Amygdala (tissue), 56 donors: ENCODE measurements at places on chromosomes 16 and 17.
A peak's percentile ranks its signal among the peaks of the same experiment; 100 is the strongest.

DNA sequence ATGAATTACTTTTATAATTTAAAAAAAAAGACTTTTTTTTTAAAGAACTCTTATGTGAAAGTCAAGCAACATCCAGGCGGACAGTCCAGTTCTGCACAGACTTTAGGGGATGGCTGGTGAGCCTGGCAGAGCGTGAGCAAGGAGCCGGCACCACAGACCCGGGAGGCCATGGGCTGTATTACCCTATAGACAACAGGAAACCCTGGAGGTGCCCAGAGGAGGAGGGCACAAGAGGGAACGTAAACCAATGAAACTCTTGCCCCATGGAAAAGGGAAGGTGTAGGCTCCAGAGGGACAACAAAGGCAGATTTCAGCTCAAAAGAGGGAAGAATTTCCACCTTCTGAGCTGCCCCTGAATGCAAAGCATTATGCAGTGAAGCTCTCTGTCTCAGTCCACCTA, 25.5 kb upstream of the RPH3AL start:
- no peak for DNase-seq

DNA sequence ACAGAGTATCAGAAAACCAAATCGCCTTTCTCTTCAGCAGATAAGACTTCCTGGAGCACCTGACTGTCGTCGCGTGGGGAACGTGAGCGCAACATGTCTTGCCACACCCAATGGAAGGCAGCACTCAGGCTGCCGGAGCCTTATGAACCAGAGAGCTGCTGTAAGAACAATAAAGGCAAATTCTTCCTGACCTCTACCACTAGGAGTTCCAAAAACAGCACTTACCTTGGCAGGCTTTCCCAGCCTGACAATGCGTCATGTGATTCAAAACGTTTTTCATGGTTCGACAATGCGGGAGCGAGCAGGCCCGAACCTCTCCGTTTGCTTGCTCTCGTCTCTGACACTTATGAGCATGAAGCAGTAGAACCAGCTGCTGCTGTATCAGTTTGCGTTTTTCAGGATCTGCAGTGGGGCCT, 75.8 kb upstream of the TRAP1 start:
- no peak for DNase-seq

GRCh38 chr16:12793120-12793864, 10.4 kb downstream of the CPPED1 start:
- DNase-seq: no peak

DNA sequence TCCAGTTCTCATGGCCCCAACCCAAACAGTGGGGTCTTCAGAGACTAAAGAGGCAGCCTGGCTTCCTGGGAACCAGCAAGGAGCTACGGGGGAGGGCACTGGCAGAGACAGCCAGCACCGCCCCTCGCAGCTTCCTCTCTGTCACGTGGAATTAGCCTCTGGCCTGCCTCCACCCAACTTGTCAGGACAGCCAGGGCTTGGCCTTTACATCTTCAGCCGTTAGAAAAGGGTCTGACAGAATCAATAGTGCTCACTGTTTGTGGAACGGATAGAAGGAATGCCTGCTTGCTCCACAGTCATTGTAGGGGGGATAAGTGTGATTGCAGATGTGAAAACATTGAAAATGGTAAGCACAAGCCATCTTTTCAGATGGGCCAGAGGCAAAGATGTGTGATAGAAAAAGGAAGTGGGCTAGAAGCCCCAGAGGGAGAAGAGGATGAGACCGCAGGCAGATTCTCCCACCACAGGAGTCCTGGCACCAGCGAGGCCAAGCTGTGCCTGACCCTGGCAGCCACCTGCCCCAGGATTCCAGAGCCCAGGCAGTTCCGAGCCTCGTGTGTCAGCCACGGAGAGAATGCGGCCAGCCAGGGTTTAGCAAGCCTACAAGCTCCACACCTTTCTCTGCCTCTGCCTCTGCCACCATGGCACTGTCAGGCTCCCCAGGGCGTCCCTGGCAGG, 18.6 kb downstream of the GRIN2C start:
- peak; percentile 48 for DNase-seq

DNA sequence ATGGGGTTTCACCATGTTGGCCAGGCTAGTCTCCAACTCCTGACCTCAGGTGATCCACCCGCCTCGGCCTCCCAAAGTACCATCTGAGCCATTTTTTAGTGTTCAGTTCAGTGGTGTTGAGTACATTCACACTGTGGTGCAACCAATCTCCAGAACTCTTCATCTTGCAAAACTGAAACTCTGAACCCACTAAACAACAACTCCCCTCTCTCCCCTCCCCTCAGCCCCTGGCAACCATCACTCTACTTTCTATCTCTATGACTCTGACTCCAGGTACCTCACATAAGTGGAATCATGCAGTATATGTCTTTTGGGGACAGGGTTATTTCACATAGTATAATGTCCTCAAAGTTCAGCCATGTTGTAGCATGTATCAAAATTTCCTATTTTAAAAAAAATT, 18.7 kb upstream of the MAPK3 start:
- no peak for DNase-seq

DNA sequence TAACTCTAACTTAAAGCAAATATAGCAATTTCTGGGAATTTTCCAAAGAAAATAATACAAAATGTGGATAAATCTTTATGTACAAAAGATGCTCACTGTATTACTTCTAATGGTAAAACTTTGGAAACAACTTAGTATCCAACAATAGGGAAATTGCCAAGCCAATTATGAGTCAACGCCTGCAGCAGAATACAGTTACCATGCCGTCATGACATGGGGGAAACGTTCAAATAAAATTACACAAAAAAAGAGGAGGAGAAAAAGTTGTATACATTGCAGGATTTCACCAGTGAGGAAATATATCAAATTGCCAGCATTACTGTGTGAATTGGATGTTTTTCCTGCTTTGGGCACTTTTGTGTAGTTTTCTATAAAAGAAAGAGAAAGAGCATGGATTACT, 469.6 kb downstream of the SOX9 start:
- no peak for DNase-seq

DNA sequence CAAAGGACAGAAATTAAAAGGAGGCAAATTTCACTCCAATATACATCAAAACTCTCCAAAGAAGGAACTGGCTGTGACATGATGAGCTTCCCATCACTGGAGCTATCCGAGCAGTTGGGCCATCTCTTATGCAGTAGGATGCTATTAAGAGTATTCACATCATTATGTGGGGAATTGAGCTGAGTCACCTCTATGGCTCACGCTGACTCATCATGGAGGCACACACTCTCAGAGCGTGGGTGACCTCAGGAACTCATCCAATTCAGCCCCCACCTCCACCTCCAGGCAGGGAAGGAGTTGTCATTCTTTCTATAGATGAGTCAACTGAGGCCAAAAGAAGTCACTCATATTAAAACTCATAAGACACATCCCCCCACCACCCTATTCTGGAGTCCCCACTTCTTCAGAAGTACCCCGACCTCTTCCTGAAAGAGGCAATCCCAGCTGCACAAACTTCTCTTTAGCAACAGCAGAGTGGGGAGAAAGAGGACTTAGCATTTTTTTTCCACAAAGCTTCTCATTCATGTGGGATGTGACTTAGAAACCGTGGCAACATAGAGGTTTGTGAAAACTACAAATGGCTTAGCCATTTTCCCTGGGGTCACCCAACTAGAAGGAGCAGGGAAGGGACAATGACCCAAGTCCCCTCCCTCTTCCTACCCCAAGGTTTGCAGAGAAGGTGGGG, 32.5 kb downstream of the ABCC12 start:
- peak; percentile 45 for DNase-seq

DNA sequence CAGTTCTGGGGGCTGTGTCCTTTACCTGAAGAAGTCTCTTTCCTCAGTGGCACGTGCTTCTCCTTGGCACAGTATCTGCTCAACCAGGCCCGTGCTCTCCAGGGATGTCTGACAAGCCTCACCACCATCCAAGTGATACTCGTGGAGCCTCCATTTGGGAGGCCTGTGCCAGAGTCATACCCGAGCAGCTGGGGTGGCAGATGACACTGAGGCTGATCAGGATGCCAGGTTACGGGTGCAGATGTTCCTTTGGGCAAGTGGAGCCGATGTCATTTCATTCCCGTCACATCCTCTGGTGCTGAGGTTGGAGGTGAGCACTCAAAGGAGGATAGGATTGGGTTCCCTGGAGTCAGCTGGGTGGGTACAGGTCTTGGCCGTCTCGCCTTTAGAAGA, 87.2 kb downstream of the KSR1 start:
- no peak for DNase-seq

DNA sequence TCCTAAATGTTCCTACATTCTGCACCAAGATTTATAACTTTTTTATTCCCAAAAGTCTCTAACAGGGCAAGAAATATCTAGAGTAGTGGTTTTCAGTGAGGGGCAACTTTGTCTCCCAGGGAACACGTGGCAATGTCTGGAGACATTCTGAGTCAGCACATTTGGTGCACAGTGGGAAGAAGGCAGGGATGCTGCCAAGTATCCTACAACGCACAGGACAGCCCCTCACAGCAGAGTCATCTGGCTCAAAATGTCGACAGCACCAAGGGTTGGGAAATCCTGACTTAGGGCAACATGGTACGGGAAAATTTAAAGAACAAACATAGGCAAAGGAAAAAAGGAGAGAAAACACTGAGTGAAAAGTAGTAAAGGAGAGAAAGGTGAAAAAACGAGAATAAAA, 61.8 kb downstream of the SMG6 start:
- DNase-seq: no peak

GRCh38 chr16:69003500-69003899, 102.0 kb upstream of the HAS3 start:
- no peak for DNase-seq

- no peak for DNase-seq
Observed at GRCh38 chr17:62816282-62816839, 8.2 kb upstream of the MARCHF10 start.

DNA sequence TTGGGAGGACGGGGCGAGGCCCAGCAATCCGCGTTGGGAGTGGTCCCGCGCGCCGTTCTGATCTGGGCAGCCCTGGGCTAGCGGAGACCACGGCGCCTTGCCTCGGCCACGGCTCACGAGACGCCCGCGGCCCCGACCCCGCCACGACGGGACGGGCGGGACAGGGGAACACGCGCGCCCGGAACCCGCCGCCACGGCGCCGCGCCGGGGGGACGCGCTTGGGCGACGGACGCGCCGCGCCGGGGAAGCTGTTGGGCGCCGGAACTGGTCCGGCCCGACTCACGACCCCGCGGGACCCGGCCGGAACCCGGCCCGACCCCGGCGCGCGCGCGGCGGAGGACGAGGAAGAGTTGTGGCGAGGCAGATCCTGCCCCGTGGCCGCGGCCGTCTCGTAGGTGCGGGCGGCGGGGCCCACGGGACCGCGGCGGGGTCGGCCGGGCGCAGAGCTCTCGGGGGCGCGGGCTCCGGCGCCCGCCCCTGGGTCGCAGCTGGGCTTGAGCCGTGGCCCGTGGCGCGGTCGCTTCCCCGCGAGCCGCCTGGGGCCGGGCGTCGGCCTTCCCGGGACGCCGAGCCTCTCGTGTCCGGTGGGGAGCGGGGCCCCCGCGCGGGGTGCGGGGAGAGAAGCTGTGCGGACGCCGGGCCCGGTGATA, at the start of gene ACSF3:
Gene ACSF3, plus strand, starts transcription at position 251 of the 650 bp plus-strand sequence. CDS start 6,830 bp downstream, outside the sequence.
- no peak for DNase-seq

- DNase-seq: no peak
Observed at GRCh38 chr17:74866198-74866835, 6.5 kb downstream of the FDXR start.

DNA sequence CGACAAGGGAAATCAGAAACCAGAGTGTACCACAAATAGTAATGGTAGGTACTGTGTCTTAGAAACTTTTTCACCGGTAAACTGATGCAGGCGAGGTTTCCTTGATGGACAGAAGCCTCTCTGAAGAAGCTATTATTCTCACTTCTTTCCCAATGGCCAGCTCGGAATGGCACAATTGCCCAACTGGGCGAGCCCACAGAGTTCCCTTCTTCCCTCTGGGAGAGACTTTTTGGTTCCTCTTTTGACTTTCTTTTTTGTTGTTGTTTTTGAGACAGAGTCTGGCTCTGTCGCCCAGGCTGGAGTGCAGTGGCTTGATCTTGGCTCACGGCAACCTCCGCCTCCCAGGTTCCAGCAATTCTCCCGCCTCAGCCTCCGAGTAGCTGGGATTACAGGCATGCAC, 16.9 kb downstream of the SLC43A2 start:
- no peak for DNase-seq

GRCh38 chr16:88458039-88458772, 5.1 kb downstream of the ZFPM1 start:
- DNase-seq: no peak

DNA sequence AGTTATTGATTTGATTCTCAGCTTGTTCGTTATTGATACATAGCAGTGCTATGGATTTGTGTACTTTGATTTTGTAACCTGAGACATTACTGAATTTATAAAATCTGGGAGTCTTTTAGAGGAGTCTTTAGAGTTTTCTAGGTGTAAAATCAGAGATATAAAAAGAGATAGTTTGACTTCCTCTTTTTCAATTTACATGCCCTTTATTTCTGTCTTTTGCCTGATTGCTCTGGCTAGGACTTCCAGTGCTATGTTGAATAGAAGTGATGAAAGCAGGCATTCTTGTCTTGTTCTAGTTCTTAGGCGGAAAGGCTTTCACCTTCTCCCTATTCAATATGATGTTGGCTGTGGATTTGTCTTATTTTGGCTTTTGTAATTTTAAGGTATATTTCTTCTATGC, 106.2 kb downstream of the PHKB start:
- no peak for DNase-seq

DNA sequence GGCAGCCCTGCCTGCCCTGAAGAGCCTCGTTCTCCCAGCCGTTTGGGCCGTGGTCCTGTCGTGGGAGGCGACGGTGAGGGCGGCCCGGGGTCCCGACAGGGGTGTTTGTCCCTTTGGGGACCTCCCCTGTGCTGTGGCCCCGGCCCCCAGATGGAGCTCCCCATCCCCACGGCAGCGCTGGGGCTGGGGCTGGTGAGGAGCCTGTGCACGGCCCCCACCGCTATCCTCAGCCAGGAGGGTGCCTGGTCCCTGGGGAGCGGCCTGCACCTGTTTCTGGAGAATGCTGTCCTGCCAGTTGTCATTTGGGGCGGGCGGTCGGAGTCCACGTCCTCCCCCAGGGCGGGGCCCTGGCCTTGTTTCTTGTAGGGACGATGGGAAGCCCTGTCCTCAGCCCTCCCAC, 6.6 kb downstream of the CAPN15 start:
- no peak for DNase-seq

GRCh38 chr17:67531291-67531690, 154.2 kb downstream of the PITPNC1 start:
- DNase-seq: peak; percentile 24

- peak; percentile 6 for DNase-seq
Observed at GRCh38 chr16:11547118-11547916, 39.4 kb downstream of the LITAF start.

GRCh38 chr17:4130715-4131114, 12.1 kb downstream of the ZZEF1 start:
- DNase-seq: no peak

GRCh38 chr17:77115510-77115909, 25.3 kb upstream of the SEC14L1 start:
- peak; percentile 26 for DNase-seq

DNA sequence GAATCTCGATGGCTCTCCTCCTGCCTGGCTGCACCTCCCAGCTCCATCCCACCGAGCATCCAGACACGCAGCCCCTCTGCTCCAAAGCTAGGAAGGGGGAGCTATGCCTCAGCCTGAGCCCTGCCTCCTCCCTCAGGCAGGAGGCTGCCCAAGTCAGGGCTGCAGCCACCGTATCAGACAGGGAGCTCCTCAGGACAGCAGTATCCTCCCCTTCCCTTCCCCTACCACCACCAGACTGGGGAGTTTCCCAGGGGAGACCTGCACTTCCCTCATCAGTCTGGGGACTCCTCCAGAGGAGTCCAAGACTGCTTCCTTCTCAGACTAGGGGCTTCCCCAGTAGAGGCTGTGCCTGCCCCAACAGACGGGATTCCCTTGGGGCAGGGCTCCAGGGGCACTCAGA, 17.5 kb downstream of the TMEM132E start:
- DNase-seq: no peak

- DNase-seq: no peak
Observed at GRCh38 chr16:591892-592517, 2.1 kb downstream of the RAB40C start.
